ENCODE measurements at places on chromosomes 3 and 15. TPM values are rescaled to one million over a fixed set of nuclear protein-coding genes. Genes with fewer than 3 reads are reported as not detected.

The PRSS50 gene
- total RNA-seq, result not detected

The NME9 gene
- not detected for total RNA-seq

The FGF7 gene
- 3.2 TPM for total RNA-seq

The LEKR1 gene
- 1.8 TPM for total RNA-seq

The PLSCR5 gene
- not detected for total RNA-seq

The NR2E3 gene
- total RNA-seq, result not detected

The ZNF385D gene
- total RNA-seq, result not detected

The RBP2 gene
- total RNA-seq, result not detected

The MOBP gene
- total RNA-seq, result not detected

The FOXB1 gene
- total RNA-seq, result not detected

The CCK gene
- total RNA-seq, result 7.7 TPM

The COMMD2 gene
- 40.5 TPM for total RNA-seq

The PPP2R3A gene
- 15.1 TPM for total RNA-seq

The ZWILCH gene
- total RNA-seq, result 73.1 TPM

The ZNF80 gene
- total RNA-seq, result not detected

The TNFAIP8L3 gene
- 0.48 TPM for total RNA-seq

The CASR gene
- total RNA-seq, result not detected

The IMPG2 gene
- total RNA-seq, result under 0.01 TPM

The CLDN16 gene
- total RNA-seq, result not detected

The CX3CR1 gene
- total RNA-seq, result under 0.01 TPM

The SEMA3B gene
- total RNA-seq, result 5.6 TPM

The ALDH1L1 gene
- total RNA-seq, result not detected

The SKOR1 gene
- total RNA-seq, result not detected

The MCTP2 gene
- 39.5 TPM for total RNA-seq

The COL6A6 gene
- total RNA-seq, result not detected

The RASGRF1 gene
- total RNA-seq, result 8.7 TPM

The SMCO1 gene
- not detected for total RNA-seq

The PLCL2 gene
- total RNA-seq, result not detected

The FBXW12 gene
- not detected for total RNA-seq

The MYL3 gene
- total RNA-seq, result not detected

The CTXND1 gene
- total RNA-seq, result not detected

The PTX3 gene
- total RNA-seq, result 12.7 TPM
